Calu3 (cell line): ENCODE measurements at places on chromosomes 7 and 10.

- no peak for DNase-seq
Measured at GRCh38 chr10:91567815-91568214, 65.1 kb downstream of the PPP1R3C start.

- DNase-seq, result peak; percentile 0
Measured at GRCh38 chr7:82247814-82248433, 195.7 kb downstream of the CACNA2D1 start.

DNA sequence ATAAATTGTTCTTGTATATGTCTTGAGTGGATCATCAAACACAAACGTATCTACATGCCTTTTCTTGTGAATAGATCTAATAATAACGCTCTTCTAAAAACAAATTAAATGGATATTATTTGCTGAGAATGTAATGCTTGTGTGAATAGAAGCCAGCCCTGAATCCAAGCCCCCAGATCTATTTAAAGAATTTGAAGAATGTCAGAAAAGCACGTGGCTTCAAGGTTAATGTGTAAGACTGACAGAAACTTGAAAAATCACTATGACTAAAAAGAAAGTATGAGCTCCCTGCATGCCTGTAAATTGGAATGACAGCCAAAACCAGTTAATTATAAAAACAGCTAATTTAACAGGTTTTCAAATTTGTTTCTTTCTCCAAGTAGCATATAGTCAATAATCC is 43.2 kb upstream of the ATRNL1 start:
- no peak for DNase-seq

- DNase-seq, result no peak
Measured at GRCh38 chr7:69620063-69620462, 21.8 kb downstream of the AUTS2 start.

- DNase-seq, result no peak
Measured at GRCh38 chr7:10082896-10083295, 890.8 kb upstream of the PHF14 start.

DNA sequence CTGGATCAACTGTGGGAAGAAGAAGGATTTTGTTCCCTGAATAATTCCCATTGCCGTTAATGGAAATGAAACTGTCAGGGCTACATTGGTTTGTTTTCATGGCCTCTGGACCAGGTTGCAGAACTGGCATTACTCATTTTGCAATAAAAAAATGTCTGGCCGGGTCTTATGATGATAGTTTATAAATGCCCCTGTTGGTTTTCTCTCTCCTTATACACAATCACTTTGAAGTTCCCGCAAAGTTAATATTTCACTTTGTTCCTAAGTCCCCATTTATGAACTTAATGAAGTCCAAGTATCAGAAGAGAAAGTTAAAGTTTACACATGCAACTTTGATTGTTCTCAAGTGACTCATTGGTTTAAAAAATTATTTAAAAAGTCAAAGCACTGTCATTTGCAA is 150.7 kb upstream of the PRR15 start:
- DNase-seq, result no peak
